Left renal cortex interstitium (tissue), 4 donors: ENCODE measurements at places on chromosomes 3 and 15.
A peak's percentile ranks its signal among the peaks of the same experiment; 100 is the strongest.

DNA sequence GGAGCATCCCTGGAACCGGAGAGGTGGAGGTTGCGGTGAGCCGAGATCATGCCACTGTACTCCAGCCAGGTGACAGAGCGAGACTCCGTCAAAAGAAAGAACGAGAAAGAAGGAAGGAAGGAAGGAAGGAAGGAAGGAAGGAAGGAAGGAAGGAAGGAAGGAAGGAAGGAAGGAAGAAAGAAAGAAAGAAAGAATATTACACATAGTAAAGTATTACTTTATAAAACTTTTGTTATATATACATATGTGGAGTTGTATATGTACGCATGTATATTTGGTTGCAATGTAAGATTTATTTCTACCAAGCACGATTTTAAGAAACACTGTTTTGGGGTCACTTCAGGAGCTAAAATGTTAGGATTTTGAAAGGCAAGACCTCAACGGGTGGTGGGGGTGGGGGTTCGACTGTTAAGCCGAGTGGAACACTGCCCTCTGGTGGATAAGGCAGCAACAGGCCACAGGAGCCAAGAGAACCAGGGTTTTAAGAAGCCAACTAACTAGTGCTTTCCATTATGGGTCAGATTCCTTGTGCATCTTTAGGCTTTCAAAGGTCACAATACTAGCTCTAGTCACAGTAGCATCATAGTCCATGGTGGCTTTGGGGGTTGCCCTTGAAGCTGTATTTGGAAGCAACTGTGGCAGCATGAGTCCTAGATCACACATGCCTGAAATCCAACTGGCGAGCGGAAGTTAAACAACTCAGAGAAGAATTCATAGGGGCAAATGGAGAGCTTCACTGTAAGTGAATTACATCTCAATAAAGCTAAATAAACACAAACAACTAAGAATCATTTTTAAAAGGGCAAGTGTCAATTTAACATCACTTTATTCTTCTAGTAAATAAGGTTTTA lies 22.5 kb downstream of the GLB1 start:
- DNase-seq = peak; percentile 38

DNA sequence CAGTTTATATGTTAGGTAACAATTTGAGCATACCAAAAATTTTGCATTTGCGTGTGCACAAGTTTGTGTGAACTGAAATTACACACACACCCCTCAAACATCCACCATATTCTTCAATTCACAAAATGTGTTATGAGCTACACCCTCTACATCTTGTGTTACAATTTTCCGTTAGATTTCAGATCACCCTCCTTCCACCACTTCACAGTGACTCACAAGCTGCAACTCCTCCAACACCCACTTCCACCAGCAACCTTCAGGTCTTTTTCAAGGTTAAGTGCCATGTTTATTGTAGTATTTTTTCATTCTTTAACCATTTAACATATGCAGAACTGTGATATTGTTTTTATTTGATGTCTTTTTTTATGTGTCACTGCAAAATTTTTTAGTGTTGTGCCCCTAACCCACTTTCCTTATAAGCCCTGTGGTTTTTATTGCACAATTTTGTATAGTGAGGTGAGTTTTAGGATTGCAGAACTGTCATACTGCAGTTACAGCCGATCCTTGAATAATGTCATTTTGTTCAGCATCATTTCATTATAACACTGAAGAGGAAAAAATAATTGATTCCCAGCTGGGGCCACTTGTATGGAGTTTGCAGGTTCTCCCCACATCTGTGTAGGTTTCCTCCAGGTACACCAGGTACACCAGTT lies 148.9 kb downstream of the PLCL2 start:
- DNase-seq = no peak

GRCh38 chr3:169628567-169628966 lies 34.9 kb downstream of the MECOM start:
- no peak for DNase-seq

DNA sequence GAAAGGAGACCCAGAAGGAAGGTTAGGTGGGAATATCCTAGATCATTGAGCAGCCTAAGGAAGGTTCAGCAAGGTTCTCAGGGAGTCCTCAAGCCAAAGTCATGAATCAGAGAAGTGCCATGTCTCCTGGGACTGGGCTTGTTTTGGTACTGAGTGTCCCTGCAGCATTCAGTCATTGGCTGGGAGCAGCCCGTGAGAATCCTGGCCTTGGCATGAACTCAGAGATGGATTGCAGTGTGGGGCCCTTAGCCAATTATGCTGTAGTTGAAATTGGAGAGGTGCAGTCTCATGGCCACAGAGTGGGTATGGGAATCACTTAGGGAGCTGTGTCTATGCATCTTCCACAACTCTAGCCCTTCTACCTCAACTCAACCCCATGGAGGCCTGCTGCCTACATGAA lies 17.0 kb upstream of the PPM1L start:
- DNase-seq = no peak

- no peak for DNase-seq
Observed at GRCh38 chr3:113174801-113175485, 36.4 kb upstream of the BOC start.

DNA sequence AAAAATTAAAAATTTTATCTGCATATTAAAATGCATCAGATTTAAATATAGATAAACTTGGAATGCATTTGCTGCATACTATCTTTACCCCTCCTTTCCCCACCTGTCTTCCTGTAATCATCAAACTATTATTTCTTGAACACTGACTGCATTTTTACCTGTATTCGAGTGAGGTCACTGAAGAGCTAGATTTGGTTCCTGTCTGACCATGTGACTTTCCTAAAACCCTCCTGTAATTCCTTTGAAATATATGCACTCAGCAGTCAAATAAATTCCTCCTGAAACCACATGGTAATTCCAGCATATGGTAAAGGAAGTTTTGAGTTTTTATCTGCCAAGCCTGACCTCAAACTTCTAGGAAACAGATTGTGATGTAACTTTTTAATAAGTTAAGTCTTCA lies 445.6 kb upstream of the FRG2C start:
- DNase-seq = no peak

- DNase-seq = no peak
Observed at GRCh38 chr3:115380883-115381572, 233.9 kb upstream of the ZBTB20 start.

DNA sequence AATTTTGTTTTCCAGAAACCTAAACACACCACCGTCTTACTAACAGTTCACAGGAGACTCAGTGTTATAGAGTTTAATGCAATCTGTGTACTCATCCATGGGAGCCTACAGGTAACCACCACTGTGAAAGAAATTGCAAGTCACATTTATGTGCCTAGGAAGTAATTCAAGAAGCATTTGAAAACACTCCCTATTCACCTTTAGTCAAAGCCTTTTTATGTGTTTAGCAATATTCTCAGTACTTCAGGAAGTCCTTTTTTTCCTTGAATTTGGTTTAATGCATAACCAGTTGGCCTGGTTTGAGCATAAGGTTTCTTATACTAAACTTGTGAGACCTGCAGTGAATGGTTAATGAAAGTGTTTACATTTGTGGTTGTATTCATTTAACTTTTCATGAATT lies 346.1 kb downstream of the CHST2 start:
- peak; percentile 27 for DNase-seq

DNA sequence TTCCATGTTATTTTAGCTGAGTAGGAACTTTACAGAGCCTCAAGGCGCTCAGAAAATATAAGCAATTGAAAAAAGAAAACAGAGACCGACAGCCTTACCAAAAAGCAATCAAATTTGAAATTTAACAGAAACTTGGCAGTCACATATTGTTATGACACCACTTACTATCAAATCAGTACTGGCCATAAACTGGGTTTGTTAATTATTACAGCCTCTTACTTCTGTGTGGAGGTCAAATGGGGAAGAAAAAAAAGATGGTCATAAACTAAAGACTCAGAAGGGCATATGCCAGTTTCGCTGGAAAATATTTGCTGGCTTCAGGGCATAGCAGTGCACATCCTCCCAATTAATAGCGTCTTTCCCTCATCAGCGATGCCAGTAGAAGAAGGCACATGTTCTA lies 45.5 kb upstream of the SUCLG2 start:
- no peak for DNase-seq

GRCh38 chr3:45123030-45123429 lies 23.1 kb downstream of the CDCP1 start:
- DNase-seq = no peak

- no peak for DNase-seq
Observed at GRCh38 chr3:196778755-196779154, 39.1 kb downstream of the PAK2 start.

DNA sequence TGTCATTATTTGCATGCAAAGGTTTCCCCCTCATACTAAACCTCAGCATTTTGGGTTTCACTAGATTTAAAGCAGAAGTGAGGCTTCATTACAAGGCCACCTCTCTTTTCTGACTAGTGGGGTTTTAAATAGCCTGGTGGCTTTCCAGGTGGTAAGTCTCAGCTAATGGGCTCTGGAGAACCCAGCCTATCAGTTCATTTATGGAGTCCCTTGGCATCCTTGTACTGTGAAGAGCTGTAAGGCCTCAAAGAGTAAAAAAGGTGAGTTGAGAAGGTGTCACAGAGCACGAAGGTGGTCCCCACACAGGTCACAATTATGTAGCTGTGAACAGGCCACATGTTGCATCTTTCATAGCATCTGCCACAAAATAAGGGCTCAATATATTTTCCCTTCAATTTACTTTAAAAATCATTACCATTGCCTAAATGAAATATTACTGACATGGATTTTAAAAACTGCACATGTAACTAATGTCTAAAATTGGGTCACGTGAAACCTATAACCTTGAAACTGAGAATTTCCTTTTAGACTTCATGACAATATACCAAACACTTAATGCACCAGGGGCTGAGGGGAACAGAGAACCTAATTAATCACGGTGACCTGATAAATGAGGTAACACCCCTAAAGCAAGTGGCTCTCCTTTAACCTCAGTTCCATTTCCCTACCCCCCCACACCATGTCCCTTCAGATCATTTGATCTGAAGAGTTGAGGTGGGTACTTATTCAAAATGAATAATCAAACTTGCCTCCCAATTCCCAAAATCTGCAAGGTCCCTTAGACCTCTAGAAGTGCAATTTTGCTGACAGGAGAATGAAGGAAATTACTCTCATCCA lies 1.3 kb downstream of the NGLY1 start:
- no peak for DNase-seq

- no peak for DNase-seq
Observed at GRCh38 chr3:10635446-10636076, 130.2 kb upstream of the ATP2B2 start.

DNA sequence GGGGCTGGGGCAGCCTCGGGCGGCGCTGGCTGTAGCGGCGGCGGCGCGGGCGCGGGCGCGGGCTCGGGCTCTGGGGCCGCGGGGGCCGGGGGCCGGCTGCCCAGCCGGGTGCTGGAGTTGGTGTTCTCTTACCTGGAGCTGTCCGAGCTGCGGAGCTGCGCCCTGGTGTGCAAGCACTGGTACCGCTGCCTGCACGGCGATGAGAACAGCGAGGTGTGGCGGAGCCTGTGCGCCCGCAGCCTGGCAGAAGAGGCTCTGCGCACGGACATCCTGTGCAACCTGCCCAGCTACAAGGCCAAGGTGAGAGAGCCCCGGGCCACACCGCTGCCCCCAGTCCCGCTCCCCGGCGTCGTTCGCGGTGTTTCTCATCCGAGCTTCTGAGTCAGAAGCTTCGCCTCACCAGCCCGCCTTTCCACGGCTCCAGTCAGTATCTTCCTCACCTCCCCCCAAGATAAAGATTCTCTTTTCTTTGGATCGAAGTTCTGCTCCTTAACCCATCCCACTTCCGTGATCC lies 600 bp downstream of the FBXO45 start:
- DNase-seq = no peak

DNA sequence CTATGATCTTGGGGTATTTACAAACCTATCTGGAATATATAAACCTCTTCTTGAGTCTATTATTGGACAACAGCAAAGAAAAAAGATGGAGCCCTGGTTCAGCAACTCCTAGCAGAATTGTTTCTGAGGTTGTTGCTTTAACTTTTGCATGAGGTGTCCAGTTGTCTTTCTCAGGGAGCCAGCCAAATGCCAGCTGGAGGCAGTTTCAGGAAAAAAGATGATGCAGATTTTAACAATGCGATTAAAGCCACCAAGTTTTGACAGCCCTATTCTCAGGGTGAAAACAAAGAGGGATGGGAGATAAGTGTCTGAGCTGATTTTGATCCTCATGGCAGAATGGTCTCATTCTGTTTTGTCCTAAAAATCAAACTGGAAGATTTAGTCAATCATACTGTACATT lies 181.6 kb upstream of the RASGRP1 start:
- DNase-seq = no peak

DNA sequence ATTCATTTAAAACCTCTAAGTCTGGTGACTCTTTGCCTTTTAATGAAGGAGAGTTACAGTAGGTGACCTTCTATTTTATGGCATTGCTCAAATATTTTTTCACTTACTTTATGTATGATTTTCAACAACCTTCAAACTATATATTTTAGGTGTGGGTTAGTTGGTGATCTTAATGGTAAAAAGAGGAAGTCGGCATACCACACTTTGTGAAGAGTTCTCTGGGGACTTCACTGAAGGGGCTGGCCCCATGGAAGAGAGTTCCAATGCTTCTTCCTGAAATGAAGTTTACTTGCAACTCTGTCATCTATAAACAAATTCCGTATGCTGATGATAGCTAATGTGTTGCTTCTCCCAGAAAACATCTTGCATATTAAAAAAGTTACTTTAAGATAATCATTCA lies 647.0 kb upstream of the SGO1 start:
- no peak for DNase-seq

- no peak for DNase-seq
Observed at GRCh38 chr3:122668930-122669730, 11.5 kb upstream of the PARP14 start.

DNA sequence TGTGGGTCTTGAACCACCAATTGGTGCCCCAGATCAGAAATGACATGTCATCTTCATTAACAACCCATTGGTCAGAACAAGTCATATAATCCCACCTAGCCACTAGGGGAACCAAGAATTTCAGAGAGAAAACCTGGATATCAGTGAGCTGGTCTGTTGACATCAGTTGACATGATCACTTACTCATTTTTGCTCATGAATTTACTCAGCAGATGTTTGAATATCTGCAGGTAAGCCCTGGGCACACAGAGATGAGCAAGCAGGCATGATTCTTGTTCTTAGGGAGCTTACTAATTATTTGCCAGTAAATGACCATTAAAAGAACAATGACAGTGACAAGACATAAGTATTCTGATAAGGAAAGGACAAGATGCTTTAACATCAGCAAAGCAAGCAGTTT lies 64.3 kb upstream of the PLCL2 start:
- DNase-seq = no peak

DNA sequence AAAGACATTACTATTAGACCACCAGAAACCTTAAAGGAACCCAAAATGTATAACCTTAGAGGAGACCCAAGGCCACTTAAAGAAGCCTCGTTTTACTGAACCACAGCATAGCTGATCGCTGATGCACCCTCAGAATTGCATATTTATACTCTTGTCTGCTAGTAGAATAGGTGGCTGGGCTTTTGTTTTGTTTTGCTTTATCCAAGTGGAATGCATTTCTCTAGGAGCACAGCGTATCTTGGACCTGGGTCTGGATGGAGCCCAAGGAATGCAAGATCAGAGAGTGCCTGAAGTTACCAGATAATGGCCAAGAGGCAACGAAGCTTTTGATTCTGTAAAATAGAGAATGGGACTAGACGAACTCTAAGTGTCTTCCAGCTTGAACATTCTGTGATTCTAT lies 129.2 kb upstream of the COL8A1 start:
- no peak for DNase-seq

- no peak for DNase-seq
Observed at GRCh38 chr15:30889196-30889595, 14.5 kb upstream of the FAN1 start.

GRCh38 chr3:58521917-58522631 lies 14.9 kb downstream of the ACOX2 start:
- no peak for DNase-seq

- no peak for DNase-seq
Observed at GRCh38 chr3:178236555-178237277, 299.5 kb upstream of the KCNMB2 start.
